Choroid plexus epithelial cell (primary cell): ENCODE measurements at places on chromosomes 4 and X.

- DNase-seq = no peak
Observed at GRCh38 chr4:94575652-94576051, 123.9 kb downstream of the PDLIM5 start.

- no peak for DNase-seq
Observed at GRCh38 chr4:149741186-149741831, 74.3 kb downstream of the IQCM start.

DNA sequence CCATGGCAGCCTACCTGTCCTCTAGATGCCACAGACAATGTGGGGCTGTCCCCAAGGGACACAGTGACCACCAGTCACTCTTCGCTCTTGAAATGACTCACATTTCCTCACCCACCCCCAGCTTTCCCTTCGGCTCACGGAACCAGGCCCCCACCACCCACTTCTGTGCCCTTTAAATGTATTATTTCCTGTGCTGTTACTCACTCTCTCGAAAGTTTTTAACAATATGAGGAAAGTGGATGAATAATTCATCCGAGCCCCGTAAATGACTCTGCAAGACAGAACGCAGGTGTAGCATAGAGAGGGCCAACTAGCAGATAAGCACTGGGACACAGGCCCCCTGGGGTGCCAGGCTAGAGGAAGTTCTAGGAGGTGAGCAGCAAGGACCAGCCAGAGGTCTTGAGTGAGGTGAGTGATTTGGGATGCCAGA is 179.5 kb upstream of the TBL1X start:
- DNase-seq = no peak

- no peak for DNase-seq
Observed at GRCh38 chr4:139552517-139553307, 3.3 kb downstream of the SETD7 start.

GRCh38 chr4:4666187-4666586 is 124.3 kb upstream of the STX18 start:
- no peak for DNase-seq

DNA sequence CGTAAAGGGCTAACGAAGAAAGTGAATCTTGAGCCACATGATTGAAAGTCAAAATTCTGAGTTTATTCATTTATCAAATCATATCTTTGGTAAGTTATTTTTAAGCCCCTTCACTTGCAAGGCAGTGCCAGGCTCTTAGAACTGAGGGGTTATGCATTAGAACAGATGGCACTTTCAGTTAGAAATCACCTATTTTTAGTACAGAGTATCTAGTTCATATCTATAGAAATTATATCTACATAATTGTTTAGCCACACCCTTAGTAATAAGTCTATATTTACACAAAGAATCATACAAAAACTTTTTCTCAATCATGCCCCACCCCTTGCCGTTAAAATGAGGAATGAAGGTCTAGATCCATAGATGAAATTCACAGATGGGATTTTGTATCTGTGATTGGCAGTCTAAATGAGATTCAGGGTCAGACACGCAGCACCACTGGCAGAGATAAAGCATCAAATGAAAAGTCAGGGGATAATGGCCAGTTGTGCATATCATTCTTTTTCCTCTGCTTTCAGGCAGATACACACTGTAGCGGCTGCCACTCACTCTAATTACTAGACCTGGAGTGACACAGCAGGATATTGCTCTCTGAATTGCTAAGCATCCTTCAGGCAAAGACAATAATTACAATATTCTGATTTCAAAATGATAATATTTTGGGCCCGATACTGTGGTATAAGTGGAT is 440.5 kb downstream of the MAPK10 start:
- DNase-seq = no peak

DNA sequence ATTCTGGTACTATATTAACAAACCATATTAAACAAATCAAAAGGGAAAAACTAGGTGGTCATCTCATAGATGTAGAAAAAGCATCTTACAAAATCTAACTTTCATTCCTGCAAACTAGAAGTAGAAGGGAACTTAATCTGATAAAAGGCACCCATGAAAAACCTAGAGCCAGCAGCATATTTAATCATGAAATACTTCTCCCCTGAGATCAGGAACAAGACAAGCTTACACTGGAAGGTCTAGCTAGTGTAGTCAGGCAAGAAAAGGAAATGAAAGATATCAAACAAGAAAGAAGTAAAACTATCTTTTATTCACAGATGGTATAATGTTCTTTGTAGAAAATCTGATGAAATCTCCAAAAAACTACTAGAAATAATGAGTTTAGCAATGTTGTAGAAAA is 41.2 kb downstream of the ATP10D start:
- peak; percentile 70 for DNase-seq

DNA sequence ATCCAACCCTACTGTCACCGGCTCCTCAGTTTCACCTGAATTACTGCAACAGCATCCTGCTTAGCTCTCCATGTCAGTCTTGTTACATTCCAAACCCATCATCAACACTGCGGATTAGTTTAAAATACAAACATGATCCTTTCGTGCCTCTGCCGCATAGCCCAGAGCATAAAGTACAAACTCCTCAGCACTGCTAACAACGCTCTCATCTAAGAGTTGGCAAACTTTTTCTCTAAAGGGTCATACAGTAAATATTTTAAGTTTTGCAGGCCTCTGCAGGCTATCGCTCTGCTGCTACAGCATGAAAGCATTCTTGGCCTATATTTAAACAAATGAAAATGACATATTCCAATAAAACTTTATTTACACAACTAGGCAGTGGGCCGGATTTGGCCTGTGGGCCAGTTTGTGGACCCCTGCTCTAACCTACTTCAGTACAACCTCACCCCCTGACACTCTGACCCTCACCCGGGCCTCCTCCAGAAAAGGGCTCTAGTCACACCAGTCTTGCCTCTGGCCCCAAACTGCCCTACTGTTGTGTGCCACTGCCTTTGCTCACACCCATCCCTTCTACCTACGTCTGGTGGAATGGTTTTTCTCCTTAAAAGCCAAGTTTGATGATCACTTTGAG is 7.2 kb downstream of the STX18 start:
- no peak for DNase-seq

DNA sequence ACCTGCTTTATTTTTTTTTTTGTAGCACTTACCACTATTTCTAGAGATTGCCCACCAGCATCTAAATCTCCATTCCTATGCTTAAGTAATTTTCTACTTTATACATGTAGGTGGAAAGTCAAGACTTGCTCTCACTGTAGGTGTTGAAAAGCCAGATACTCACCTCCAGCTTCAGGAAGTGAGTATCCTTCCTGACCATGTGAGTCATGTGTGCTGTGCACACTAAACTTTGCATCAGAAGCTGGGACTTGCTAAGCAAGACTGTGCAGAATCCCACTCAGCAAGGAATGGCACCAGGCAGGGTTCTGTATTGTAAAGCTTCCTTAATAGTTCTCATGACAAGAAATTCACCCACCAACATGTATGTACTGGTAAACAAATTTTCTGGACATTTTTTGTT is 151.8 kb downstream of the POU4F2 start:
- DNase-seq = no peak

- no peak for DNase-seq
Observed at GRCh38 chrX:69145714-69146113, 19.5 kb downstream of the PJA1 start.

DNA sequence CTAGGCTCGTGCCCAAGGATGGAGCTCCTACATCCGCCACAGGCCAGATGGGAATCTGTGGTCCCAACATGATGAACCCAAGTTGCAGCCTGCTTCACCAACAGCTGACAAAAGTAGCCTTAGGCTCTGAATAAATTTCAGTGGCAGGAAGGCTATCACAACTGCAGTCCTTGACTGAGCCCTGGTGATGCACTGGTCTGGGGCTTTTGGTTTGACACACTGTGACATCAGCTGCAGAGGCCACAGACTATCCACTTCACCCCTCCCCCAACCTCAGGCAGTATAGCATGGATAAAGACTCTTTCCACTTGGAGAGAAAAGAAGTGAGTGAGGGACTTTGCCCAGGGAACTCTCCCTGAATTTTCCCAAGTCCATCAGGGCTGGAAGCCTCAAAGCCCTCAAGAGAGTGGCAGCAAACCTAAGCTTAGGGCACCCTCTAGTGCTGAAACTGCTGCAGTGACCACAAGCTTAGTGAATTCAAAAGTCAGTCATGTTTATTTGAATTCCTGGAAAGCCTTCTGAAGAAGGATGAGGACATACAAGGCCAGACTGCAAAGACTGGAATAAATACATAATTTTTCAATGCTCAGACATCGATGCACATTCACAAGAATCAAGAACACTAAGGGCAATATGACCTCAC is 135.0 kb upstream of the TENT5D start:
- no peak for DNase-seq

GRCh38 chrX:24055043-24055356 is 244 bp downstream of the EIF2S3 start:
- no peak for DNase-seq

DNA sequence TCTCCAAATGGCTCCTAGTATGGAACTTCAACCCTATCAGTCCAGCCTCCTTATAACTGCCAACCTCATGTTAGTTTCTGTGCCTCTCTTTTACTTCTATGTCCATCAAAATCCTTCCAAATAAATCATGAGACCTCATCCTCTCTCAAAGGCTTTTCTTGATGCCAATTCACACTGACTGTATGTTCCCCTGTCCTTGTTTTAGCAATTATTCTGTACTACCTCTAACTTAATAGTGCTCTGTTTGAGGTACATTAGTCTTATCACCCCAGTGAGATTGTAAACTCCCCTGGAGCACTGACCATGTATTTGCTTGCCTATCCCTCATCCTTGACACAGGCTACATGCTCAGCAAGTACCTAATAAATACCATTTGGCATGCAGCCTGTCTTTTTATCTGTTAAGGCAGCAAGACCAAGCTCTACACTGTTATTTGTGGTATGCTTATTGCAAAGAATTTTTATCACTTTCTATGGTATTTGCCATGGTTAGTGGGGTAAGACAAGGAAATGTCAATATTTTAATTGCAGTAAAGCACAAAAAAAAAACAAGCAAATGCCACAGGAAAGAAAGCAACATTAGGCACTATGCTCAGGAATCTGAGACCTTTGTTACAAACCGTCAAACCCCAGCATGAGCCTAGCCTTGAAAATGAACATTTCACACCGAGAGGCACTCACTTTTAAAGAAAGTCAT is 119.2 kb downstream of the SMARCA1 start:
- peak; percentile 21 for DNase-seq

- DNase-seq = peak; percentile 28
Observed at GRCh38 chr4:152970102-152970820, 34.1 kb downstream of the FHDC1 start.

DNA sequence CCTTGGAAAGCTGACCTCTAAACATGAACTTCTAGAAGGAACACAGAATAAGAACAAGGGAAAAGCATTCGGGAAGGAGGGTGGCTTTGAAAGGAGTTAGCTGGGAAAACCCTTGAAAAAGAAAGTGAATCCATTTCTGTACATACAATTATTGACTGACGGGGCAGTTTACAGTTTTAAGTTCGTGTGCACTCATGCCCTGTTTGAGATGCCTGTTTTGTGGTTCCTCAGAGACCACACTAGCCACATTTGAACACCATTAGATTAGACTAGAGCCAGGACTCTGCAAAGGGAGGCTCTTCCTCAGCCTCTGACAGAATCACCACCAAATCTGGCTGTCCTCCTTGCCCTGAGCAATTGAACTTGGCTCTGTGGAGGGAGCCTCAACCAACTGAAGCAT is 158.3 kb downstream of the PALLD start:
- DNase-seq = no peak

GRCh38 chr4:36317721-36318120 is 36.3 kb downstream of the DTHD1 start:
- peak; percentile 4 for DNase-seq

- DNase-seq = peak; percentile 19
Observed at GRCh38 chrX:9464435-9465371, at the start of gene TBL1X. TSS of gene TBL1X (plus strand) at chrX:9465058. CDS start at chrX:9653587, 188,529 bp downstream.

- DNase-seq = peak; percentile 51
Observed at GRCh38 chr4:113560579-113560978, 201.0 kb downstream of the CAMK2D start.

DNA sequence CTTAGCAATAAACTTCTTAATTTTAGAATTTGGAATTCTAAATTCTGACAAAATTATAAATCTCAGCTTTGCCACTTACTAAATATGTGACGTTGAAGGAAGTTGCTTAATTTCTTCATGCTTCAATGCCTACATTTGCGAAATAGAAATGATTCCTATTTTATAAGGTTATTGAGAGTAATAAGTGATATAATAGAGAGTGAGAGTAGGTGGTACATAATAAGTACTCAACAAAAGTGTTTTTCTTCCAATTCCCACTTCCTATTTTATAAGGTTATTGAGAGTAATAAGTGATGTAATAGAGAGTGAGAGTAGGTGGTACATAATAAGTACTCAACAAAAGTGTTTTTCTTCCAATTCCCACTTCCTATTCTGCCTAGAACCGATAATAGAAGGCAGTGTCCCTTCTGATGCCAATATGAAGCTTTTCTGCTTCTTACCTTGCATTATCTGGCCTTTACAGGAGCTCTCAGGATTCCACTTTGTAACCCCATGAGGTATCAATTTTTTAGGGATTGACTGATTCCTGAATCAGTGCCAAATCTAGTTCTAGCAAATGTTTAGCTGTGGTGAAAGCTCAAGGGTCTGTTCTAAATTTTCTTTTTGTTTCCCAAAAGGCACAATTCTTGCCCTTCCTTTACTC is 31.4 kb downstream of the VSIG4 start:
- no peak for DNase-seq

- no peak for DNase-seq
Observed at GRCh38 chr4:116478343-116478742, 607.0 kb downstream of the TRAM1L1 start.

DNA sequence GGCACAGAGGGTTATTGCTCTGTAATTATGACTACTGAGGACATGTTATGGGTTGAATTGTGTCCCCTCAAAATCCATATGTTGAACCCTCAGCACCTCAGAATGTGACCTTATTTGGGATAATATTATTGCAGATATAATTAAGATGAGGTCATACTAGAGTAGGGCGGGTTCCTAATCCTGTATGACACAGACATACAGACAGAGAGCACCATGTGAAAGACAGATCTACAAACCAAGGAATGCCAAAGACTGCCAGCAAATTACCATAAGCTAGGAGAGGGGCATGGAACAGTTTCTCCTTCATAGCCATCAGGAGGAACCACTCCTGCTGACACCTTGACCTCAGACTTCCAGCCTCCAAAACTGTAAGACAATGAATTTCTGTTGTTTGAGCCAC is 115.2 kb upstream of the OTUD4 start:
- no peak for DNase-seq

DNA sequence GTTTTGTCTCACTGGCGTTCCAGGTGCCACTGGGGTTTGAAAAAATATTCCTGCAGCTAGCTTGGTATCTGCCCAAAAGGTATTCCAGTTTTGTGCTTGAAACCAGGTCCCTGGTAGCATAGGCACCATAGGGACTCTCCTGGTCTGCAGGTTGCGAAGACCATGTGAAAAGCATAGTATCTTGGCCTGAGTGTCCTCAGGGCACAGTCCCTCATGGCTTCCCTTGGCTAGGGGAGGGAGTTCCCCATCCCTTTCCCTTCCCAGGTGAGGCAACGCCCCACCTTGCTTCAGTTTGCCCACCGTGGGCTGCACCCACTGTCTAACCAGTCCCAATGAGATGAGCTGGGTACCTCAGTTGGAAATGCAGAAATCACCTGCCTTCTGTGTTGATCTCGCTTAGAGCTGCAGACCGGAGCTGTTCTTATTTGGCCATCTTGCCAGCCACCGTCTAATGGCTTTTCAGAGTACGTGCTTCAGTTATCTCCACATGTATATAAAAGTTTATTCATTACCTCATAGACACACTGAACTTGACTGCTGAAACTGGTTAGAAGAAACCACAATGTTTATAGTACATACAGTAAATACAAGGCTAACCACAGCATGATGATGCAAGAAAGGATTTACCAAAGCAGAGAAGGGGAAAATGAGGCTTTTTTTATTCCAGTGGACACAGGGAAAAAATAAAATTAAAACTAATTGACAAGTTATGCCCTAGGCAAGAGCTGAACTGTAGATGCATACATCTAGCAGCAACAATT is 10.6 kb downstream of the PBDC1 start:
- DNase-seq = peak; percentile 90

GRCh38 chr4:41150401-41150800 is 63.9 kb downstream of the APBB2 start:
- no peak for DNase-seq
